ENCODE measurements at places on chromosomes 5 and 9.

DNA sequence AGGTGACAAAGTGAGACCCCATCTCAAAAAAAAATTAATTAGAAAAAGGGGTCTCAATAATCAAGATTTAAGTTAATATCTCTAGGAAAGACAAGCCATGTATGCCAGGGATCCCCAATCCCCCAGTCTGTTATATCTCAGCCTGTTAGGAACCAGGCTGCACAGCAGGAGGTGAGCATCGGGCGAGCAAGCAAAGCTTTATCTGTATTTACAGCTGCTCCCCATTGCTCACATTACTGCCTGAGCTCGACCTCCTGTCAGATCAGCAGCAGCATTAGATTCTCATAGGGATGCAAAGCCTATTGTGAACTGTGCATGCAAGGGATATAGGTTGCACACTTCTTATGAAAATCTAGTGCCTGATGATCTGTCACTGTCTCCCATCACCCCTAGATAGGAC lies 116.8 kb downstream of the TARS1 start:
- no peak for DNase-seq

GRCh38 chr9:69421908-69422801 lies 97.1 kb downstream of the ENTREP1 start:
- DNase-seq: peak; percentile 49

DNA sequence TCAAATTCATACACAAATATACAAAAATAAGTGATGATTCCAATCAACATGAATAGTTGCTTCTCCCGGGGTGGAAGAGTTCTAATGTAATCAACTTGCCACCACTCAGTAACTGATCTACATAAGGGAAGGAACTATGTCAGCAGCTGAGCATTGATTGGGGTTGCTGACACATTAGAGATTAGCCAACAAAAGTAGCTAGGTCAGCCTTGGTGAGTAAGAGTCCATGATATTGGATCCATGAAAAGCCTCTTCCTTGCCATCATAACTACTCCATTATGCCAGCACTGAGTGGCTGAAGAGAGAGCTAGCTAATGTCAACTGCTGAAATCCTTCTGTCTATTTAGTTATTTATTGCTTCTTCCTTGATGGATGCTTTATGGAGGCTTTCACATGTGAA lies 309.8 kb downstream of the NFIB start:
- DNase-seq: no peak

- DNase-seq: no peak
These were observed 56.3 kb upstream of the GDNF start for GRCh38 chr5:37896159-37896558.

GRCh38 chr9:17930071-17930470 lies 351.2 kb downstream of the SH3GL2 start:
- no peak for DNase-seq

GRCh38 chr9:29625292-29625731 lies 2052.0 kb upstream of the C9orf72 start:
- no peak for DNase-seq

- no peak for DNase-seq
These were observed 15.5 kb downstream of the CSF1R start for GRCh38 chr5:150070821-150071220.

- DNase-seq: no peak
These were observed 13.1 kb downstream of the GPRIN1 start for GRCh38 chr5:176596689-176597416.

GRCh38 chr5:112533362-112533761 lies 114.3 kb upstream of the EPB41L4A start:
- no peak for DNase-seq

DNA sequence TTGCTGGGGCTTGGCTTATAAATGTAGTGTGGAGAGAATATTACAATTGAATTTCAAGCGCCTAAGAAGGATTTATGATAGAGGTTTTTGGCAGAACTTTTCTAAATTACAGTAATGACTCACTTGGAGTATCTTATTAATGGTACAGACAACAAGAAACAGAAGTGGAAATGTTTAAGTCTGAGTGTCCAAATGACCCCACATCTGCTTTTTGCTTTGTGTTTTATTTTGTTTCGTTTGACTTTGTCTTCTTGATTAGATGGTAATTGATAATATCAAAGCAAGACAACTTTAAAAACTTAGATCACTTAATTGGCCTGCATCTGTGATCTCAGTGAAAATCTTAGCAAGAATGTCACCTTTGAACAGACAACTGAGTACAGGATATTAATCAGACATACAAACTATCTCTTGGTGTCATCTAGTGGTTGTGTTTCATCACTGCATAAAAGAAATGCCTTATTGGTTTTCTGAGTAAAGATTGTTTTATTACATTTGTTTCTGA lies 577.4 kb downstream of the ISL1 start:
- DNase-seq: no peak

DNA sequence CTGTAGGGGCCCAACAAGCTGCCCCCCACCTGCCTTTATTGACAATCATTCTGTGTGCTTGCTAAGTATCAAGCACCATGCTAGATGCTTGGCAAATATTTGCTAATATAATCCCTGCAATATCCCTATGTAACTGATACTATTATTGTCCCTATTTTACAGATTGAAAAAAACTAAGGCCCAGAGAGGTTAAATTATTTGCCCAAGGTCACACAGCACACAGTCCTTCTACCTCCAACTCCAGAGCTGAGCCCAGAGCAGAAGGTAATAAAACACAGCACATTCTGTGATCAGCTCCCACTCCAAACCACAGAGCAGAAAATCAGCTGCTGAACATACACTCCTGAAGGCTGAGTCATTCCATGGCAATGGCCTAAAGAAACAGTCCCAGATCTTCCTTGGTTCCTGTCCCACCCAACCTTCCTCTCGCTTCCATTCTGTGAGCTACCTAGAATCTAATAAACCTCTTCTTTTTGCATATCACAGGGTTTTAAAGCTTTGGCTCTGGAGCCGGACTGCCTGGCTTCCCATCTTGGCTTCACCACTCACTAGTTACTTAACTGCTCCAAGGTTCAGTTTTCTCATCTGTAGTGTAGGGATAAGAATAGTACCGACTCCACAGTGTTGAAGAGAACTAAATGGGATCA lies 66.7 kb upstream of the ADRA1B start:
- DNase-seq: no peak

GRCh38 chr9:133948561-133949485 lies 43.3 kb downstream of the VAV2 start:
- no peak for DNase-seq

GRCh38 chr9:35603506-35603985 lies 1.5 kb upstream of the TESK1 start:
- DNase-seq: no peak

DNA sequence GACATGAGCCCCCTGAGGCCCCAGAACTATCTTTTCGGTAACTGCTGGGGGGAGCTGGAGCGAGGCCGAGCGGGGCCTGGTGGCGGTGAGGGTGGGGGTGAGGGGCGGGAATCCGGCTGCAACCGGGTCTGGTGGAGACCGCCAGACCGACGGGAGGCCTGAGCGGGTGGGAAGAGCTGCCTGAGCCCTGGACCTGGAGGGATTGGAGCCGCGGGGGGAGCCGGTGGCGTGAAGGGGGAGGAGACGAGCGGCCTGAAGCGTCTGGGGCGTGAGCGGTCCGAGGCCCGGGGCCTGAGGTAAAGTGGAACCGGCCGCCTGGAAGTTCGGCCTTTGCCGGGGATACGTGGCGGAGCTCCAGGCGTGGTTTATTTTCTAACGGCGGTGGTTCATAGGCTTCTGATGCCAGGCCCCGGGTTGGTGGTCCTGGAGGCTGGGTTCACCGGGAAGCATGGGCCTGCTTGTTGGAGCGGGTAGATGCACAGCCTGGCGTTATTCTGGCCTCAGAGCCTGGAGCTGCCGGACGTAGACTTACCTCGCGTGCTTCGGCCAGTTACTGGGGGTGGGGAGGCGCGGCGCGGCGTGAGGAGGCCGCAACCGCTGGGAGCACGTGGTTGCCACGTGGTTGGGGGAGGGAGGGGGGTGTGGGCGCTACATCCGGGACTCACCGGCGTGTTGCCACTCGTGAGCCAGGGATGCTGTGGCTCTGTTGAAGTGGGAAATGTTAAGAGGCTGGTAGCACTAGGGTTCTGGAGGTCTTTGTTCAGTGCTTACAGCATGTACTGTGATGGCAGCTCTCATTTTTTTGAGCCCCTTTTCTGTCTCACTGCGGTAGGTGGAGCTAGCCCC lies 544 bp downstream of the NPM1 start:
- peak; percentile 42 for DNase-seq

DNA sequence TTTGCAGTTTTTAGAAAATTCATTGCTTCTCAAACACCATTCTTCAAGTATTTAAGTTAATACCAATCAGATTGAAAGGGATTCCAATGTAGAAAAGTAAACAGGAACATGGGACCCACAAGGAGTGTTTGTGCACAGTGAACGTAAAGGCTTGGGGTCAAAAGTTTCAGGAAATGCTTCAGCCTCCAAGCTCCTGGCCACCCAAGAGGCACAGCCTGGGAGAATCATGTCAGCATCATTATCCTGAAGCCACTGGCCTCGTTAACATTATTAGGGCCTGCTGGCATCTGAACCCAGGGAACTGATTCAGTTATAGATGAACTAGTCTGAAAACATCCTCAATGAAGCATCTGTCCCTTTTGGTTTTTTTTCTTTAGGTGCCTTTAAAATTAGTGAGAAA lies 122.9 kb downstream of the NXNL2 start:
- no peak for DNase-seq

- DNase-seq: peak; percentile 55
These were observed 3.3 kb upstream of the LSM11 start for GRCh38 chr5:157740229-157740610.

DNA sequence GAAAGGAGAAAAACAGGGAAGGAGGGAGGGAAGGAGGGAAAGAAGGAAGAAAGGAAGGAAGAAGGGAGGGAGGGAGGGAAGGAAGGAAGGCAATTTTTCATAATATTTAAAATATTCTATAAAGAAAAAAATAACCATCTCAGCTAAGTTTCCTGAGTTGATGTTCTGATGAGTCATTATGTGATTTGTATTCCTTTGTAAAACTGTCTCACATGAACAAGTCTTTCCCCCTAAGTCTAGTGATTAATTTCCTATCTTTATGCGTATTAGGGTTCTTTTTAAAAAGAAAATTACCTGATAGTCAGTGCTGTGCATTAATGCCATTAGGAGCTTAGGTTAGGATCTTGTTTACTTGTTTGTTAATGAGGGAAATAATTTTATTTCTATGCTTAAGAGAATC lies 94.1 kb downstream of the RASEF start:
- no peak for DNase-seq

DNA sequence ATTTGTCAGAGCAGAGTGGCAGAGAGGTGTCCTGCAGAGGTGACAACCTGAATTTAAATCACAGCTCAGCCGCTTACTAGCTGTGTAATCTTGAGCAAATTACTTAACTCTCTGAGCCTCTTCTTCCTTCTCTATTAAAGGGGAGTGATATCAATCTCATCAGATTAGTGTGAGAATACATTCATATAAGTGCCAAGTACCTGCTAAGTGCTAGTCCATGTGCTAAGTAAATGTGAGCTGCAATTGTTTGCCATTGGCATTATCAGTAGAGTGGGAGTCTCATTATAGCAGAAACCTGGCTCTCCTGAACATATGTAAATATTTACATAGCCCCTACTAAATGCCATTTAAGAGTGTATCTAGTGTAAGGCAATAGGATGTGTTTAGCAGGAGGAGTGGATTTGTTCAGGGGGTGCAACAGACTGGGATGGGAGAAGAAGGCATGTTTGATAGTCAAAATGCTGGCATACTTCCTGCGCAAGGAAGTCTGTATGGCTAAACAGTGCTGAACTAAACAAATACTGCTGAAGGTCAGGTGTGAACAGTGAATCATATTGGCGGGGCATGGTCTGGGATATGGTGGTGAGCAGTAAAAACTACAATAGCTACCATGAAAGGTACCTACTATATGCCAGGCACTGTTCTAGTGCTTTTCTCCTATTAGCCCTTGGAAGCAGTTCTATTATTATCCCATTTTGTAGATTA lies 74.5 kb downstream of the F2RL2 start:
- DNase-seq: no peak

DNA sequence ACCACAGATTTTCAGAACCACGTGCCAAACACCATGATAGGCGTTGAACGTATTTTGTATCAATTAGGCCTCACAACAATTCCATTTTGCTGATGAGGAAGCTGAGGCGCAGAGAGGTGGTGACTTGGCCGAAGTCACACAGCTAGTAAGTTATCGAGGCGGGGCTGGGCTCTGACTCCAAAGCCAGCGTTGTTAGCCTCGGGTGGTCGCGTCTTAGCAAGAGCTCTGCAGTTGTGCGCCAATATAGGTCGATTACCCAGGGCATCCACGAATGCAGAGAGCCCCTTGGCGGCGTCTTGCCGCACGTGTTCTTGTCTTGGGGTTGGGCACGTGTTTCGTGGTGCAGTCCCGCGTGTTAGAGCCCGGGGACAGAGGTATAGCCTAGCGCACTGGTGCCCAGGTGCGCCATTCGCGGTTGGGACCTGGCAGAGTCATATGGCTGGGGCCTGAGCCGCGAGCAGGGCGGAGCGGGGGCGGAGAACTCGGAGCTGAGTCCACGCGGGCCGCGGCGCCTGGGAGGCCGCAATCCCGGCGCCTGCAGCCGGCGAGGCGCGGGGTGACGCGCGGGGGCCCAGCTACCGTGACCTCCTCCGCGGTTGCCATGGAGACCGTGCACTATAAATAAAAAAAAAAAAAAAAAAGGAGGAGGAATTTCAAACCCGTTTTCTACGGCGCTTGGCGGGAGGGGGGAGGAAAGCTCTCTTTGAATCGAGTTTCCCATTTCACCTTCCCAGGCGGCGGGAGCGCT lies 62.3 kb downstream of the CXXC5 start:
- no peak for DNase-seq

- no peak for DNase-seq
These were observed 412.7 kb downstream of the CDH10 start for GRCh38 chr5:24232041-24232440.

- no peak for DNase-seq
These were observed 90.3 kb upstream of the PAM start for GRCh38 chr5:102664616-102665335.

- no peak for DNase-seq
These were observed 17.7 kb upstream of the TLX3 start for GRCh38 chr5:171291371-171291770.

GRCh38 chr5:150895431-150896428 lies 9.1 kb downstream of the ZNF300 start:
- no peak for DNase-seq

DNA sequence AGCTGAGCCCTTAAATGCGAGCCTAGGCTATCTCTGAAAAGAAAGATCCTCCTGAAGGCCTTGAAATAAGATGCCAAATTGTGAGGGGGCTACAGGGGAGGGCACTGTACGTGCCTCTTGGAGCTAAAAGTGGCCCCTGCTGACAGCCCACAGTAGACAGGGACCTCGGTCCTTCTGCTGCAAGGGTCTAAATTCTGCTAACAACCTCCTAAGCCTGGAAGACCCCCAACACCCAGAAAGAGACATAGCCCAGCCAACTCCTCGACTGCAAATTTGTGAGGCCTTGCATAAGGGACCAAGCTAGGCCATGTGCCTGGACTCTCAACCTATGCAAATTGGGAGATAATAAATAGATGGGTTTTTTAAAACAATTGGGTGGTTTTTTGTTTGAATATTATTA lies 54.7 kb downstream of the UBE2QL1 start:
- no peak for DNase-seq

GRCh38 chr5:72467461-72467860 lies 39.7 kb downstream of the ZNF366 start:
- DNase-seq: no peak

- DNase-seq: no peak
These were observed 29.2 kb downstream of the ANKS6 start for GRCh38 chr9:98767196-98767595.

- DNase-seq: no peak
These were observed 55.1 kb upstream of the NRARP start for GRCh38 chr9:137357166-137357565.

- DNase-seq: no peak
These were observed 471.2 kb downstream of the TAF11L14 start for GRCh38 chr5:18105449-18105848.
